ENCODE measurements at places on chromosomes 13 and 19.
A peak's percentile ranks its signal among the peaks of the same experiment; 100 is the strongest.

- DNase-seq, result no peak
Observed at GRCh38 chr13:112962911-112963625, 5.9 kb upstream of the MCF2L start.

GRCh38 chr13:43019811-43020210, 3.6 kb upstream of the DNAJC15 start:
- no peak for DNase-seq

DNA sequence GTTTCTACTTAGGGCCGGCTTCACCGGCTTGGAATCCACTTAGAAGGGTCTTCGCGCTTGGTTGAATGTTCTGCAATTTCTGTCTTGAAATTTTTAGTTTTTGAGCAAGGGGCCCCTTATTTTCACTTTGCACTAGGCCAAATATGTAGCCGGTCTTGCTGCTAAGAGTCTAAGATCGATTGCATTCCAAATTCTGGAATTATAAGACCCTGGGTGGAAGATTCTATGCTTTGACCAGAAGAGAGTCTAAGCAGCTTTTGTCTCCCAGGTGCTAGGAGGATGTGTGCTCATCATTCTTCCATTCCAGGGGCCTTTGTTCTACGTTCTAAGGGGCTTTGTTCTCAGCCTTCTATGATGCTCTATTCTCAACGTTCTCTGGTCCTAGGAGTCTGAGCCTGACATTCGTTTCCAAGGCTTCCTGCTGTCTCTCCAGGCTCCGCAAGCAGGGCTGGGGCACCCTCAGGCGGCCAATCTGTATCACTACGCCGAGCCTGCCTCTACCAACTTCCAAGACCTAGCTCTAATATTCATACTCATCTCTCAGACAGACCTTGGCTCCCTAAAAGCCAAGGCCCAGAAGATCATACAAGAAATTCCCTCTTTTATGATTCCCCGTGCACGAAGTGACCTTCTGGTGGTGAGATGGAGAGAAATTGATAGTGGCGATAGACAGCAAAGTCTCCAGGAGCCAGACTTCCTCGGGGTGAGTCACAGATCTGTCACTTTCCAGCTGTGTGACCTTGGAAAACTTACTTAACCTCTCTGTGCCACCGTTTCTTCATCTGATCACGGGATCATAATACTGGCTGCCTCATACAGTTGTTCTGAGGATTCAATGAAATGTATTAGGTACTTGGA, 982 bp upstream of the DACT3 start:
- DNase-seq, result peak; percentile 68

- DNase-seq, result no peak
Observed at GRCh38 chr13:102556806-102557205, 40.0 kb upstream of the TPP2 start.

DNA sequence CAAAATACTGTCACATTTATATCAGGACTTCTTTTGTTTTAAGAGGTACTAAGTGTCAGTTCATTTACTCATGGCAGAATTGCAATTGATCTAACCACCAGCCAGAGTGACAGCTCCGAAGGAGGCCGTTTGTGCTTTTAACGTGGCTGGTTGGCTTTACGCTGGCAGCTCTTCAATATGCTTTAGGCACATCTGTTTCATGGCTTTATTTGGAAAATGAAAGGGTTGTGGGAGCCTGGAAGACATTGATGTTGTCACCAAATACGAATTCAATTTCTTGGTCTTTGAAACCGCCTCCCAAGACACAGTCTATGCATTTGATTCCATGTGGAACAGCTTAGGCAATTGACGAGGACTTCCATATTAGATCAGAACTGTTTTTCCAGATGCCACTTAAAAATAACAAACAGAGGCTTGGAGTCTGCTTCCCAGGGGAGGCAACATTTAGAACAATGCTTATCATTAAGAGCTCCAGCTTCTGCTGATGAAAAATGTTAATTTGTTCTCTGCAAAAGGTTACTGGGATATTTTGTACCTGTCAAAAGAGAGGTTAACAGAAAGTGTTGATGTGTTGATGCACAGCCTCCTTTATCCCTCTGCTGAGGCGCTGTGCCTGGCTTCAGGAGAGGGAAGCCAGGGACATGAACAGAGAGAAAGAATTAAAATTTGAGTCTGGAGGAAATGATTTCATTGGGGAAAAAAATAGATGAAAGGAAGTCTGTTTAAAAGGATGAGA, 64.0 kb upstream of the TNFRSF19 start:
- DNase-seq, result no peak

GRCh38 chr13:79185580-79185979, 220.5 kb downstream of the RBM26 start:
- no peak for DNase-seq

DNA sequence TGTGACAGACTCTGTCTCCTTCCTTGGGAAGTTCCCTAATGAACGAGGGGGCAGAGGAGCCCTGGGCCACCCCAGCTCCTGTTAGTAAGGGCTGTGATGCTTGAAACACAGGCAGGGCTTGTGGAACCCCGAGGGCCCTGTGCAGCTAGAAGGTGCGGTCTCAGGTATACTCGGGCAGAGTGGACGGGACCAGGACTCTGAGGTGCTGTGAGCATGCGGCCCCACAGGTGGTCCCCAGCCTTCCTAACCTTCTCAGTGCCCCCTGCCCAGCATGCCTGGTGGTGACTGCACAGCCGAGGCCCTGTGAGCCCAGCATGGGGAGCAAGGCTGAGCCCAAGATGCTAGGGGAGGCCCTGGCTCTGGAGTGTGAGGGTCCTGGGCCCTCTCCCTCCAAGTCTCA, 4.0 kb upstream of the SIGLEC8 start:
- DNase-seq, result no peak

DNA sequence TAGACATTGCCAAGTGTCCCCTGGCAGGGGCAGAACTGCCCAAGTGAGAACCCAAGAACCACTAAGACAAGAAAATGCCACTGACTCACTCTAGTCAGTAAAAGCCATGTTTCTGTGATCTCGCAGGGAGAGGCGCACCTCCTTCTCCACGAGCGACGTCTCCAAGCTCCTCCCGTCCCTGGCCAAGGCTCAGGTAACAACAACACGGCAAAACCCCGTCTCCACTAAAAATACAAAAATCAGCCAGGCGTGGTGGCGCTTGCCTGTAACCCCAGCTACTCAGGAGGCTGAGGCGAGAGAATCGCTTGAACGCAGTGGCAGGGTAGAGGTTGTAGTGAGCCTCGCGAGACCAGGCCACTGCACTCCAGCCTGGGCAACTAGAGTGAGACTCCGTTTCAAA, 17.5 kb upstream of the USE1 start:
- no peak for DNase-seq

DNA sequence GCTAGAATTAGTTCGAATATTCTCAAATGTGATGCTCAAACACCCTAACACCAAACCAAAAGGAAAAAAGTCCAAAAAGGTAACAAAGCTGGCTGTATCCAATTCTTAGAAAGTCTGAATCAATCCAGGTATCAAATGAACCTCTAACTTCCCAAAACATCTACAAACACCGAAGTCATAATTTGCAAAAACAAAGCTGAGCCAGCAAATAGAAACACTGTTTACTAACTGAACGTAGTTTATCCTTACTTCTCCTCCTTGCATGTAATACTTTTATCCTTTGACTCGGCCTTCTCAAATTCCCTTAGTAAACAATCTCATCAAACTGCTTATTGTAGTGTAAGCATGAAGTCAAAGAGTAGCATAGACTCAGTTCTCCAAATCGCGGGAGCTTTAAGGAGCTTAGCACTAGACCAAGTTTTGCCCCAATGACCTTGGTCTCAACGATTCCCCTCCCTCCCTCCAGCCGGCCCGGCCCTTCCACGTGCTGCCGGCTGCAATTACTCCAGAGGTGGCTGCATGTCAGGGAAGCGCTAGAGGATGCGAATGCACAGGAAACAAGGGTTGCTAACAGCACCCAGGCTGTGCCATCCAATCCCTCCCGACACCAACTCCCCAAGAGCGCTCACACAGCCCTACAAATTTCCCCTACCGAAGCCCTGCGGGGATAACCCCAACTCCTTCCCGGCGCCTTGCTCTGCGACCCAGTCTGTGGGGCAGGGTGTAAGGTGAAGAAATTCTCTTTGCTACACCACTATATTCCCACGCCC, 693 bp downstream of the XPO4 start:
- peak; percentile 12 for DNase-seq

GRCh38 chr19:58346961-58347929, 6.0 kb downstream of the A1BG start:
- peak; percentile 48 for DNase-seq

DNA sequence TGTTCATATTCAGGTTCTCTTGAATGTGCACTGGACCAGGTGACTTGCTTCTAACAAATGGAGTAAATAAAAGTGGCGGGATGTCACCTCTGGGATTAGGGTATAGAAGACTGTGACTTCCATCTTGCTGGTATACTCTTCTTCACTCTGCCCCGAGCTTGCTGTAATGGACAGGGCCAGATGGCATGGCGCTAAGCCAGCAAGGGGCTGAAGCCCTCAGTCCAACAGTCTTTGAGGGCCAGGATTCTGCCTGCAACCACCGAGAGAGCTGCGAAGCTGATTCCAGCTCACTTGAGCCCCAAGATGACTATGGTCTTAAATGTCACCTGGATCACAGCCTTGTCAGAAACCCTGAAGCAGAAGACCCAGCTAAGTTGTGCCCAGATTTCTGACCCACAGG, 600.0 kb downstream of the FGF9 start:
- no peak for DNase-seq

DNA sequence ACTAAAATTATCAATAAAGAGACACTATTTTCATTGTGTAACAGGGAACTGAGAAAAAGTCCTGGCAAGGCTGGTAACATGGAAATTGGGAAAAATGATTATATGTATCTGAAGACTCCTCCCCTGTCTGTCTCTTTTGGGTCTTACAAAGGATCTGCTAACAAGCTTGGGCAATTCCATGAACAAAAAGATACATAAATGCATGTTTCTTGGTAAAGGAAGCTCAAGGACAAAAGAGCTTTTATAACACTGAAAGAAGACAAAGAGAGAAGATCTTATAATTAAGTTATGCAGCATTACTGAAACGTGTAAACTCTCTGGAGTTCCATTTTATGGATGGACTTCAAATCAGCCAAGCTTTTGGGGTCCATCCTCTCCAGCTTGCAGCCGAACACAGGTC, 29.2 kb downstream of the EFNB2 start:
- no peak for DNase-seq

DNA sequence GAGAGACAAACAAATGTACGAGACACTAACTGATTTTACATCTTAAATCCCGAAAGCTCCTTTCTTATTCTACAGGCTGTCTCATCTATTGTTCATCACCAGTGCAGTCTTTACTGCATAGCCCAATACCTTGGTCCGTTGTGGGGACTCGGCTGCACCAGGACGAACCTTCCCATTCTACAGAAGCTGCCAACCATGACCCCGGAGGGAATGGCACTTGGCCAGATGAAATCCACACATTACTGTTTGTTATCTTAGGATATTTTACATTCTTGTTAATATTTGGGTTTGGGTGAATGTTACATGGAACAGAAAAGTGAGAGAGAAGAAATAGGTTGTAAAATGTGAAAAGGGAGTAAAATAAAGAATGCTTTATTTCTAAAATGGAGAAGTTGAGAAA, 195.1 kb downstream of the RFC3 start:
- DNase-seq, result no peak

DNA sequence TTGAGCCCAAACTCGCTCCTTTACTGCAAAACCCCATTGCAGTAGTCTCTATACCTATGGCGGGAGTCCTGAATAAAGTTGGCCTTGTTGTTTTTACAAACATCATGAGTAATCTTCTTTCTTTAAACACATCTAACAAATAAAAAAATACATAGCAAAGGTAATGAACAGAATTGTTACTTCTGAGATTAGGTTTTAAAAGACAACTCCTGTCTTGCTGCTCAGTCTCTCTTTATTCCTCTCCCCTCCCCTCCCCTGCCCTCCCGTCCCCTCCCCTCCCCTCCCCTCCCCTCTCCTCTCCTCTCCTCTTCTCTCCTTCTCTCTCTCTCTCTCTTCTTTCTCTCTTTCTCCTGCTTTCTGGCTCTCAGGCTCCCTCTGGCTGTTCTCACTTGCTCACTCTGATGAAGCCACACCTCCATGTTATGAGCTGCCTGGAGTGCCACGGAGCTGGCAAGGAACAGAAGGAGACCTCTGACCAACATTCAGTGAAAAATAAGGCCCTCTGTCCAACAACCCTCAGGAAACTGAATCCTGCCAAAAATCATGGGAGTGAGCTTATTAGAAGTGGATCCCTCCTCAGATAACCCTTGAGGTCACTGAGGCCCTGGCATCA, 300.7 kb upstream of the MIR17HG start:
- DNase-seq, result no peak

DNA sequence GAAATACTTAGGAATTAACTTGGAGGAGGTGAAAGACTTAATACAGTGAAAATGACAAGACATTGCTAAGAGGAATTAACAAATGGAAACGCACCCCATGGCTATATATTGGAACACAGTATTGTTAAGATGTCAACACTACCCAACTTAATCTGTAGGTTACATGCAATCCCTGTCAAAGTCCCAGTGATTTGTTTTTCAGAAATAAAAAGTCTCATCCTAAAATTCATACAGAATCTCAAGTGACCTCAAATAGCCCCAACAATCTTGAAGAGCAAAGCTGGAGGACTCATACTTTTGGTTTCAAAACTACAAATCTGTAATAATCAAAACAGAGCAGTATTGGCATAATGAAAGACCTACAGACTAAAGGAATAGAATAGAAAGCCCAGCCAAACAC, 13.2 kb downstream of the ATP4B start:
- no peak for DNase-seq

DNA sequence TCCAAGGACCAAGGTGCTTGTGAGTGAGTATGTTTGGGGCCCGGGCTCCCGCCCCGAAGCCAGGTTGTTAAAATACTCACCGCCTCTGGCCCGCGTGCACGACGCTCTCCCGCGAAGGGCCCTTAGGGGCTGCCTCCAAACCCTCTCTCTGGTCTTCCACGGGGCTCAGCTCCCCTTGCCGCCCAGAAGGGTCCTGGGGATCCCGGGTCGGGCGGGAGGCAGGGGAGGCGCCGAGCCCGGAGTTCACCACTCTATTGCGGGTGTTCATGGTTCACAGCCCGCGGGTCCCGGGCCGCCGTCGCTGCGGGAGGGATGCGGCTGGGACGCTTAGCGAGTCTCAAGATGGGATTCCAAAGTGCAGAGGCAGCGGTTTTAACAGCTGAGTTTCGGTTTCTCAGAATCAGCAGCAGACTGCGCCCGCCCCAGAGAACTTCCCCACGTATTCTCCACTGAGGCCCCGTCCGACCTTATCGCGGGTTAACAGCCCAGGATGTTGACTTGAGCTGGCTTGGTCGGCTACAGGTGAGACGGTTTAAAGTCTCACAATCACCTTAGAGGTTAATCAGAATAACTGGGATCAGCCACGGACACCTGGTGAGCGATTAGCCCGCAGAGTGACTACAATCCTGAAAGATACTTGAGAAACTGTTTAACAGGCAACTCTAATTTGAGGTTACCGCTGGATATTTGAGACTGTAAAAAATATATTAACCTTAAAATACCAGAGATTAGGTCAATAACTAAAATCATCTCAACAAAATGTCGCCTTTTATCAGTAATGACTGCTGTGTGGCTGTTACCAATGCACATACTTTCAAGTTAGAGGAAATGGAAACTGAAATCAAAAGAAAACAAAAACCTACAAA, at the start of gene EPSTI1:
Gene EPSTI1, minus strand, starts transcription at position 344 of the 866 bp plus-strand sequence. Its CDS starts 76 bp downstream, at position 268.
- peak; percentile 76 for DNase-seq

- peak; percentile 14 for DNase-seq
Observed at GRCh38 chr19:5627395-5627904, 4.6 kb downstream of the SAFB start.

Data from stimulated activated naive CD4-positive, alpha-beta T cell treated with Interleukin-2 at 50 U/mL for 16 hours (primary cell).